ENCODE measurements at places on chromosomes 3 and 15.

- no peak for DNase-seq
Observed at GRCh38 chr3:17542591-17542990, 199.8 kb downstream of the TBC1D5 start.

GRCh38 chr15:44550256-44550655 is 13.3 kb downstream of the EIF3J start:
- DNase-seq: no peak

DNA sequence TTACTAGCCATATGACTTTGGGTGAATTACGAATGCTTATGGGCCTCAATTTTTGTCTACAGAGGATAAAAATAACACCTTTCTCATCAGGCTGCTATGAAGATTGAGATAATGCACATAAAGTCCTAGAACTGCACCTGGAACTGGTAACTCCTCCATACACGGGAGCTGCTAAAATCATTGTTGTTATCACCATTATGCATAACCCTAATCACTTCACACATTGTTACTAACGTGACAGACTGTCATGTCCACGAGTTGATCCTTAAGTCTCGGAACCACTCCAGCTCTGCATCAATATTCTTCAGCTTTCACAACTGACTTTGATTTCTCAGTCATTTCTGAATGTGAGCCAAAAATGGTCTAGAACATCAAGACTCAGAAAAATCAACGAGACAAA is 64.1 kb downstream of the RFTN1 start:
- DNase-seq: no peak

- DNase-seq: no peak
Observed at GRCh38 chr3:73766599-73767381, 142.0 kb upstream of the PDZRN3 start.

- DNase-seq: no peak
Observed at GRCh38 chr3:194824100-194824499, 138.4 kb downstream of the FAM43A start.

- no peak for DNase-seq
Observed at GRCh38 chr3:189139611-189139940, 32.2 kb upstream of the TPRG1 start.

DNA sequence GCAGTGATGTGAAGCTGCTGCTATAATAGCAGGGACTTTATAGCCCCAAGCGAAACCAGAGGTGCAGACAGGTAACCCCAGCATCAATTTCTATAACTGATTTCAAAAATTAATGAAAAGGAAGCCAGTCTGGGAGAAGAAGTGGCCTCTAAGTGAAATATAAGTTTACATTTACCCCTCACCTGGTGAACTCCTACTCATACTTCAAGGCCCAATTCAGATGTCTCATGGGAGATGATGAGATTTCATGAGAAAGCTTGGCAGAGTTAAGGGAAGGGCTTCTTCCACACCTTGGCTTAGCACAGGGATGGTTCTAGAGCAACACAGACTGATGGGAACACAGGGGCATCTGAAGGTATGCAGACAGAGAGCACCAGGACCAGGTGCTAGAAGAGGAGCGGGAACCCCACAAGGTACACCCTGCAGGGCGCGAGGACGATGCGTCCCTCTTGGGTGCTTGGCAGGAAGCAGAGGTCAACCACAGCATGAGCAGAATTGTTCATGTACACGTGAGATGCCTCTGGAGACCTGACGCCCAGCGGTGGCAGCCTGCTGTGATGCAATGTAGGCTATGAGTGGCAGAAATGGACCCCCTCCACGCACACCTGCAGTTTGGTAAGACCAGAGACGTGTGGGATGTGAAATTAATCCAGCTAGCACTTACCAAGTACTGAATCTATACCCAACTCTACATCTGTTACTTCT is 102.9 kb downstream of the SRGAP3 start:
- DNase-seq: no peak

DNA sequence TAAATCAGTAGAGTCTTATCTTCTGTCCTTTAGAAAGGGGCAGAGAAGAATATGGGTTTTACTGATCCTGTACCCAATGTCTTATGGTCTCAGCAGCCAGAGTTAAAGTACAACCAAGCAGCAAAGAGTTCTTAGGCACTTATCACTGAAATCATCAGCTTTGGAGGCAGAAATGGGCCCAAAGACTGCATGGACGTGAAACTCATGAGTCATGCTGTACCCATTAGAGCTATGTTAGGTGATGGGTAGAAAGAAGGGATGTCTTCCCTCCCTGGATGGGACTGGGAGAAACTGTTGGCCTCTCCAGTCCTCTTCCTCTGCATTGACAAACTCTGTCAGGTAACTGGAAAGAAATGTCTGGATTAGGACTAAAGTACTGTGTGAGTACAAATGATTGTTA is 63.4 kb downstream of the EOMES start:
- DNase-seq: no peak

- no peak for DNase-seq
Observed at GRCh38 chr3:130760922-130761321, 14.3 kb upstream of the PIK3R4 start.

GRCh38 chr3:46670000-46670890 is 23.2 kb downstream of the ALS2CL start:
- DNase-seq: peak; percentile 6

DNA sequence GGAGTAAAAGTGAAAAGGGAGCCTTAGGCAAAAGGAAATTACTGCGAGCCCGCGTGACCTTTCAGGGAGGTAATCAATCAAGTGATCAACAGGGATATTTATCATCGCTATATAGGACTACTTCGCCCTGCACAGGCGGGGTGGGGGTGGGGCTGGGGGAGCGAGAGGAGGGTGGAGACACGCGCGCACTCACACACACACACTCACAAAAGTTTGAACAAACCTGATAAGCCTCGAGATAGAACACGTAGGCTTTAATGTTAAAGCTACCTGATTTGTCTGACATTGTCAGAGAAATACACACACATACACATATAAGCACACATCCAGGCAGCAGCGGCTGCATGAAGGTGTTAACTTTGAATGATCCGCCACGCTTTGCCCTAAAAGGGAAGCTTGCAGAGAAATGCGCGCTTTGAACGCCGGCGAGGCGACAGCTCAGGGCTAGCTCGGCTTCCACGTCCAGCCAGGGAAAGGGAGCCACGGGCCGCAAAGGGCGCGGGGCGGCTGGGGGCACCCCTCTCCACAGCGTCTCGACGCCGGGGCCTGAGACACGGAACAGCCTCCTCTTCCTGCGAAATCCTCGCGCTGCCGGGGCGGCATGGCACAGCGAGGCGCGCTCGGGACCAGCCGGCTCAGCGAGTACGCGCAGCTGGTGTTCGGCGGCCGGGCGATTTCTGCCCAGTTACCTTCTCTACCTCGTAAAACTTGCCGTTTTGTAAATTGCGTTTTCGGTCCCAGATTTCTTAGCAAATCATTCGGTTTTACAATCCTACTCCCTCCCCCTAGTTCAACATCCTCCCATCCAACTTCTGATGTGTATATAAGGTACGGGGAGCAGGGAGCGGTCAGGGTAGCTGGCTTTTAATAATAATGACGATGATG is 4.8 kb upstream of the MECOM start:
- peak; percentile 49 for DNase-seq

- no peak for DNase-seq
Observed at GRCh38 chr3:99549957-99550603, 88.3 kb upstream of the COL8A1 start.

- DNase-seq: no peak
Observed at GRCh38 chr3:107816107-107816506, 274.7 kb downstream of the CD47 start.

- DNase-seq: no peak
Observed at GRCh38 chr15:67049351-67050044, 15.9 kb upstream of the SMAD3 start.

- DNase-seq: no peak
Observed at GRCh38 chr15:54208786-54209185, 230.5 kb downstream of the UNC13C start.

GRCh38 chr15:28885630-28886430 is at the start of gene APBA2:
TSS of gene APBA2 (plus strand) at chr15:28885974. CDS start at chr15:29053885, 167,911 bp downstream.
- peak; percentile 76 for DNase-seq

GRCh38 chr3:63151897-63152296 is 126.2 kb upstream of the SYNPR start:
- DNase-seq: no peak

DNA sequence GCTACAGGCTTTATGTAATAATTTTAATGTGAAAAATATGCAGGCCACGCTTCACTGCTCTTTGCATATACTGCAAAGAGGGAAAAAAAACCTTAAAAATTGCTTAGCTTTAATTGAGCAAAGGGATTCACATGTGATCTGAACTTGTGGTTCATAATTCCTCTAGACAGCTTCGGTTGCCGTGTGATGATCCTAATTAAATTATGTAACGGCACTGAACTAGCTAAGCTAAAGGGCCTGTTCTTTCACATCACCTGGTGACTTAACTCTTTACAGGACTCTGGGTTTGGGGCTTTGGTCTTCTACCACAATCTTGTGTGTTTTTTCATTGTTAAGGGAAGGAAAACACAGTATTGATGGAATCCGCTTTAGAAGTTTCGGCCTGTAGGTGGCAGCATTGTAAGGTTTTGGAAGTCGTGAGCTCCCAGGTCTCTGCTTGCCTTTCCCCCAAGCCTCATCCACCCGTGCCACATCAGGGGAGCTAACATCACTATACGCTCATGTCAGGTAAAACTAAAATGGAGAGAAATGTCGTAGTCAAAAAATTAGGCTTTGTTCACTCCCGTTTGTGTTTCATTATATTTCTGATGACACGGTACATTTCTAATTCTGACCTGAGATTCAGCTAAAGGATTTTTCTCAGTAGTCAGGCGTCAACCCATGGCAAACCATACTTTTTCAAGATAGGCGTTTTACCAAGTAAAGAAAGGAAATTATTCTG is 205.6 kb upstream of the DPH6 start:
- peak; percentile 77 for DNase-seq

- DNase-seq: no peak
Observed at GRCh38 chr3:5006755-5007202, 27.5 kb downstream of the BHLHE40 start.

GRCh38 chr3:60703008-60703407 is 548.2 kb downstream of the FHIT start:
- no peak for DNase-seq

DNA sequence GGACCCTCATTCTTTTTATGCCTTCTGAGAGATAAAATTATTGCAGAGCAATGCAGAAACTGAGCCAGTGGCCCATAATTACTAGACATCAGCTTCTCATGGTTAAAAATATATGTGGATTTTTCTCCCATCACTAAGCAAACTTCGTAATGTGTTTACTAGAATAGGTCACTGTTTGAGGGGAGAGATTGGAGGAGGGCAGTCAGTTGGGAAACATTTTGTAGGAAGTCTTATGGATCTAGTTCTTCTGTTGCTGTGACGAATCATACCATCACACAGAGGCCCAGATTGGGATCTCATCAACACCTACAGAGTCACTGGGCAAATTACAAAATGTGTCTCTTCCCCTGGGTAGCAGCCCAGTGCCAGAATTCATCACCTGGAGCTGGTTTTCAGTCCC is 81.4 kb downstream of the PDE8A start:
- DNase-seq: no peak

GRCh38 chr15:95194746-95195145 is 963.4 kb downstream of the MCTP2 start:
- no peak for DNase-seq

DNA sequence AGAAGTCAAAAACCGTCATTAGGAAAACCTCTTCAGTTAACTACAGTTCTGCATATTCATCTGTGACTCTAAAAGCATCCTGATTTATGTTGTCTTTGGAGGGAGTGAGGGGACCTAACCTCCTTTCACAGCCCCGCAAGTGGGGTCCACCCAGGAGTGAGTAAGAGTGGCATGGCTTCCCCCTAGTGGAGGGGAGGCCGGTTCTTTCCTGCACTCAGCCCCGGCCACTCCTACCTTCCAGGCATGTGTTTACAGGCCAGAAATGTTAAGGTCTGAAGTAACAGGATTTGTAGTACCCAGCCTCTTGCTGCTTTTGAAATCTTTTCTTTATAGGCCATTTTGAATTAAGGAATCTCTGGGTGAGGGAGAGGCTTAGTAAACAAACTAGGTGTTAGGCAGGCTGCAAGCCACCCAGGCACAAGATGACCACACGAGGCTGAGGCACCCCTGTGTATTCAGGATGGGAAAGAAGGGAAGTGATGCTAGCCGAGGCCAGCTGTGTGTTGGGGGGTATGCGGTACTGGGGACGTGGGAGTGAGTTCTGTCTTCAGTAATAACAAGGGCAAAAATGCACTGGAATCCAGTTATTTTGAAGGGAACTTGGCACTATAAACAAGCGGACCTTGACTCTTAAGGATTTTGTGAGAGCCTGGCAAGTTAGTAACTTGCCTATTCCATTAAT is 50.5 kb downstream of the CTDSPL start:
- no peak for DNase-seq

- DNase-seq: no peak
Observed at GRCh38 chr3:157294953-157295352, 135.0 kb upstream of the CCNL1 start.

DNA sequence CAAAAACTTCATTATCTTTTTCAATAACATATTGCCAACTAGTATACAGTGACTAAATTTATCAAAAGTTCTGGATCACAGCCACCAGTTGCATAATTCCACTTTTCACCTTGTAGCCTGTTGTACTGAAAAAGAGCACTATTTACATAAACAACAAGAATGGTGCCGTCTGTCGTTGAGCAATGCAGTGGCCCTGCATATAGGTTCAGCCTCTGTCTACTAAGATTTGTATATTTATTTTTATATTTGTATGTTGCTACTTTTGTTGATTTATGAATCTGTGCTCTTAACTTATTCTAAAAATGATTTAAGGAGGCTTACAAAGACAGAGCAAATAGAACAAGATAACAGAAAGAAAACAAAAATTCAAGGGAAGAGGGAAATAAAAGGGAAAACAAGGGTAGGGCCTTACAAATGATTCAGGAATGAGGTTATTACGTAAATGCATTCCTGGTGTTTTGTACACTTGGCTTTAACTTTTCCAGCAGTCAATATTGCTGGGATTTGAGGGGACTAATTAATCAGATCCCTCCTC is 257.6 kb upstream of the STT3B start:
- no peak for DNase-seq

DNA sequence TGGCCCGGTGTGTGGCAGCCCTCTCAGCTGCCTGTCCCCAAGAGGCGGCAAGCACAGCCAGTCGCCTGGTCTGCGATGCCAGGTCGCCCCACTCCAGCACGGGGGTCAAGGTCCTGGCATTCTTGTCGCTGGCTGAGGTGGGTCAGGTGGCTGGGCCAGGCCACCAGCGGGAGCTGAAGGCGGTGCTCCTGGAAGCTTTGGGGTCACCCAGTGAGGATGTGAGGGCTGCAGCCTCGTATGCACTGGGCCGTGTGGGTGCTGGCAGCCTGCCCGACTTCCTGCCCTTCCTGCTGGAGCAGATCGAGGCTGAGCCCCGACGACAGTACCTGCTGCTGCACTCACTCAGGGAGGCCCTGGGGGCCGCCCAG is 20.8 kb downstream of the CAND2 start:
- no peak for DNase-seq

- no peak for DNase-seq
Observed at GRCh38 chr3:186949281-186949982, 19.1 kb downstream of the ST6GAL1 start.

DNA sequence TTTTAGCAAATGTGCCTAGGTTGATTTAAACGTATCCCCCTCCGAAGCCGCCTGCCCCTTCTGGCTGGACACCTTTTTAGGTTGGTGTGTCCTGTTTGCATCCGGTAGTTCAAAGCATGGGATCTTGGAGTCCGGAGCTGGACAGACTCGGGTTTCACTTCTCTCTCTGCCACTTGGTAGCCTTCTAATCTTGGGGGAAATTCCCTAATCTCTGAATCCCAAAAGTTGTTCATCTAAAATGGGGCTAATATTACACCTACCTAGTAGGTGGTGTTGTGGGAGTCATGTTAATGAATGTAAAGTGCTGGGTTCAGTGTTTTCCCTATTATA is 760 bp downstream of the FANCI start:
- no peak for DNase-seq

GRCh38 chr3:59121346-59122144 is 71.7 kb upstream of the CFAP20DC start:
- no peak for DNase-seq

- no peak for DNase-seq
Observed at GRCh38 chr3:178043084-178043483, 493.2 kb upstream of the KCNMB2 start.

All from glutamatergic neuron (in vitro differentiated cells).